ENCODE measurements at places on chromosomes 12 and 14.

GRCh38 chr12:80707126-80707829 lies at the start of gene MYF6:
Gene MYF6 (plus strand): TSS chr12:80707634. CDS start chr12:80707720, 86 bp downstream.
- DNase-seq: no peak

DNA sequence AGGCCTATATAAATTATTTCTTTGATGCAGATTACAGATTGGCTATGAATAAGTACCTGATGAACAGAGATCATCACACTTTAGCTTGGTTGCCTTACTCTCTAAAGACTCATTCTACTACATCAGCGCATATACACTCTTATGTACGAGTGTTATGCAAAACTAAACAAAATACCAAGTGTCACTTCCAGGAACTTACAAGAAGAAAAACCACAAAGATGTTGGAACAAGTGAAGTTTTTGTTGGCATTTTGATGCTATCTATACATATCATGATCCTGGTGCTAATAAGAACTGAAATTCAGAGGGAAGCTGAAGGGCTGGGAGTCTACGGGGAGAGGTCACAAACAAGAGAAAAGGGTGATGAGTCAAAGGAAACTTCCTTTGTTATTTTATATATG lies 47.9 kb upstream of the CERS5 start:
- no peak for DNase-seq

GRCh38 chr12:22808860-22809259 lies 183.9 kb downstream of the ETNK1 start:
- DNase-seq: no peak

- DNase-seq: no peak
Measured at GRCh38 chr14:79021766-79022165, 851.6 kb downstream of the NRXN3 start.

DNA sequence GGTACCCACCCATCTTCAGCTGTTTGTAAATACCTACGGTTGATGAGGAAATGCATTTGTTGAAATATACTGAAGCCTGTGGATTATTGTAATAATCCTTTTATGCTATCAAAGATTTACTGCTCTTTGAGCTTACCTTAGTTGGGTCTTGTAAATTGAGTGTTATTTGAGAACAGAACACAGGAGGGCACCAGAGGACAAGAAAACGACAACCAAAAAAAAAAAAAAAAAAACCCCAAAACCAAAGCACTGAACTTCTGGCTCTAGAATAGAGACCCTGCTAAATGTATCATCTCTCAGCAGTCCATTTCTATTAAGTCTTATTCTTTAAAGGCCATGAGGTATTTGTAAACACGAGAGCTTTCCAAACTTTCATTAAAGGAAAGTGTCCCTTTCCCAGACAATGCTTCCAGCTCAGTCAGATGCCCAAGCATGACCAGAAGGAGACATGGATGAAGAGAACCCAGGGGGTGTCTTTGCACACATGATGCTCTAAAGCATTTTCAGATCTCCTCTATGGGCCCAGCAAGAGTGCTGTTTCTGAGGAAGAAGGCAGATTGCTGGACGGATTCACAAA lies 763.9 kb downstream of the NRXN3 start:
- no peak for DNase-seq

- DNase-seq: peak; percentile 67
Measured at GRCh38 chr14:74531467-74531866, 37.9 kb downstream of the ISCA2 start.

DNA sequence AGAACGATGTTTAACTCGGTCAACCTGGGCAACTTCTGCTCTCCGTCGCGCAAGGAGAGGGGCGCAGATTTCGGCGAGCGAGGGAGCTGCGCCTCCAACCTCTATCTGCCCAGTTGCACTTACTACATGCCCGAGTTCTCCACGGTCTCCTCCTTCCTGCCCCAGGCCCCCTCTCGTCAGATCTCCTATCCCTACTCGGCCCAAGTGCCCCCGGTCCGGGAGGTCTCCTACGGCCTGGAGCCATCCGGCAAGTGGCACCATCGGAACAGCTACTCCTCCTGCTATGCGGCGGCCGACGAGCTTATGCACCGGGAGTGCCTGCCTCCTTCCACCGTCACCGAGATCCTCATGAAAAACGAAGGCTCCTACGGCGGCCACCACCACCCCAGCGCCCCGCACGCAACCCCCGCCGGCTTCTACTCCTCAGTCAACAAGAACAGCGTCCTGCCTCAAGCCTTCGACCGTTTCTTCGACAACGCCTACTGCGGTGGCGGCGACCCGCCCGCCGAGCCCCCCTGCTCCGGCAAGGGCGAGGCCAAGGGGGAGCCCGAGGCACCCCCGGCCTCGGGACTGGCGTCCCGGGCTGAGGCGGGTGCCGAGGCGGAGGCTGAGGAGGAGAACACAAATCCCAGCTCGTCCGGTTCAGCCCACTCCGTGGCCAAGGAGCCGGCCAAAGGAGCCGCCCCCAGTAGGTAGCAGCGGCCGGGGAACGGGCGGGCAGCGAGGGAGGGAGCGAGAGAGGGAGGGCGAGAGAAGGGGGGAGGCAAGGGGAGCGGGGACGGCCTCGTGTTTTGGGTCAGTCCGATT lies 513 bp downstream of the HOXC11 start:
- DNase-seq: no peak

GRCh38 chr12:19482551-19483109 lies 43.3 kb downstream of the AEBP2 start:
- DNase-seq: no peak

GRCh38 chr14:66330916-66331315 lies 155.3 kb upstream of the CCDC196 start:
- DNase-seq: no peak

DNA sequence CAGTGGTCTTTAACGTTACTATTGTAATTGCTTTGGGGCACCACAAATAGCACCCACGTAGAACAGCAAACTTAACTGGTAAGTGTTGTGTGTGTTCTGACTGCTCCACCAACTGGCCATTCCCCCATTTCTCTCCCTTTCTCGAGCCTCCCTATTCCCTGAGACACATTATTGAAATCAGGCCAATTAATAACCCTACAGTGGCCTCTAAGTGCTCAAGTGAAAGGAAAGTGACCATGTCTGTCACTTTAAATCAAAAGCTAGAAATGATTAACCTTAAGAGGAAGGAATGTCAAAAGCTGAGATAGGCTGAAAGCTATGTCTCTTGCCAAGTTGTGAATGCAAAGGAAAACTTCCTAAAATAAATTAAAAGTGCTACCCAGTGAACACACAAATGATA lies 22.3 kb downstream of the PPP1R13B start:
- DNase-seq: no peak

GRCh38 chr14:59308673-59309072 lies 120.2 kb downstream of the DAAM1 start:
- no peak for DNase-seq

- DNase-seq: no peak
Measured at GRCh38 chr12:26749781-26750180, 83.2 kb downstream of the ITPR2 start.

GRCh38 chr14:100078997-100079725 lies 13.9 kb downstream of the EVL start:
- DNase-seq: no peak

- DNase-seq: no peak
Measured at GRCh38 chr12:94223842-94224241, 75.5 kb downstream of the PLXNC1 start.

GRCh38 chr12:108678104-108678730 lies 44.5 kb upstream of the SELPLG start:
- no peak for DNase-seq

- no peak for DNase-seq
Measured at GRCh38 chr14:60035177-60035576, 56.5 kb upstream of the PCNX4 start.

GRCh38 chr12:129201029-129201428 lies 347.8 kb downstream of the GLT1D1 start:
- DNase-seq: no peak

- no peak for DNase-seq
Measured at GRCh38 chr12:131816495-131816894, 11.7 kb upstream of the MMP17 start.

- no peak for DNase-seq
Measured at GRCh38 chr14:56005191-56006053, 112.8 kb upstream of the PELI2 start.

DNA sequence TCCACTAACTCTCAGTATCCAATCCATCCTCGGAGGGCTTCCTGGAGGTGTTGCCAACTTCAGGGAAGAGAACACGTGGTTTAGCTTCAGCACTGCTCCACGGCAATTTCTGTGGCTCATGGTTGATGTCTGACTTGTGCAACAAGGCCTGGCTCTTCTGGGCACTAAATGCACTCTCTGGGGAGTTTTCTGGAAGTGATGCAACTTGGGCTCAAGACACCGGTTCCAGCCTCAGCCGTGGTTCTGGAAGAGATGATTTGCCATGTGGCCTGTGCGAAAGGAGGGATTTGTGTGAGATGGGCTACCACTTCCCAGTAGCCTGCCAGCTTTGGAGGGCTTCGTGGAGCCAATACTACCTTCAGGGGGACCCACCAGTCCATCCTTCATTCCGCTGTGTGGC lies 118.6 kb upstream of the RTL1 start:
- DNase-seq: no peak

- no peak for DNase-seq
Measured at GRCh38 chr14:24293525-24293924, 6.1 kb downstream of the DHRS1 start.

GRCh38 chr12:77131977-77132490 lies 66.7 kb upstream of the E2F7 start:
- DNase-seq: no peak

DNA sequence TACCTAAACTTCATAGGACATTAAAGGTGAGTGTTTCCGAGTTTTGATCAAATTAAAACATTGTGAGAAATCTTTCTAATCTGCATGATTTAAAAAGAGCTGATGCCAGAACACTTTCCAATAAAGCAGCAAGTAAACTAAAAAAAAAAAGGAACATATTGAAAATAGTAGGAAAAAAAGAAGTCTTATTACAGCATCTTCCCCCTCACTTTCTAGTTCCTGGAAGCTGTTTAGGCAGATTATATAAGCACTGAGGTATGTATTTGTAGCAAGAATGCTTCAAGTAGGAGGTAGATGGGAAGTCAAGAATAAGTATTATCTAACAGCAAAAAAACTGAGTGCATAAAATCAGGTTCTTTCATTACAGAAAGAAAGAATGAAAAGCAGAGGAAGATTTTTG lies 45.8 kb downstream of the ERO1A start:
- DNase-seq: no peak

DNA sequence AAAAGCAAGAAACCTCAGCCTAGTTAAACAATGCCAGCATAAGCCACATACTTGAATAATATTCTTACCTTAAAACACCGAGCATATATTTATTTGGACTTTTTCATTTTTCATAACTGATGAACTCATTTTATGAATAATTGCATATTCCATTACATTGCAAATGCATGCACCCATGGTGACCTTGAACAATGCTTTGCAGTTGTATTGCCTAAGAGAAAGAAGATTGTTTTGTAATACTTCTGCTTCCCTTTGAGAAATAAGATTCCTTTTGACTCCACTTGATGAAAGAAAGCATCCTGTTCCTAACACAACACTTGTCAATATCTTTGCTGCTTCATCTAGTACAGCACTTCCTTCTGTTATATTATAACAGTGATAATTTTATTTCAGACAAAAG lies 1182.2 kb downstream of the FLRT2 start:
- DNase-seq: no peak

GRCh38 chr12:100820314-100820713 lies 25.7 kb downstream of the ANO4 start:
- DNase-seq: no peak

GRCh38 chr12:101459642-101460346 lies 15.3 kb upstream of the SPIC start:
- peak; percentile 25 for DNase-seq

DNA sequence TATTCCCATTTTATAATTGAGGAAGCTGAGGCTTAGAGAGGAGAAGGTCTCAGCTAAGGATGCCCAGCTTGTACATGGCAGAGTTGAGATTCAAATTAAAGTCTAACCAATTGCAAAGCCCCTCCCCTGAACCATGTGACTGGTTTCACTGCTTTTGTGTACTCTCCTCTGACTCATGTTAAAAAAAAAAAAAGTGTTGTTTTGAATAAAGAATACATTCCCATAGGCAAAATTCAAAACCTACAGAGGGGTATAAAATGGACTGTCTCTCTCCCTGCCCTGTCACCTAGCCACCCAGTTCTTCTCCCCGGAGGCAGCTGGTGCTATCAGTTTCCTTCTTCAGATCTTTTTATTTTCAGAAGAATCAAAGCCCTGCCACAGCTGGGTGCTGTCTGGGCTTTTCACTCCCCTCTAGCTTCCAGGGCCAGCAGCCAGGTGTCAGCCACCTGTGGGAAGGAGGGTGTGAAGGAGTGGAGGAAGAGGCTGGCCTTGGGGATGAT lies 5.4 kb downstream of the PSMD9 start:
- DNase-seq: no peak

DNA sequence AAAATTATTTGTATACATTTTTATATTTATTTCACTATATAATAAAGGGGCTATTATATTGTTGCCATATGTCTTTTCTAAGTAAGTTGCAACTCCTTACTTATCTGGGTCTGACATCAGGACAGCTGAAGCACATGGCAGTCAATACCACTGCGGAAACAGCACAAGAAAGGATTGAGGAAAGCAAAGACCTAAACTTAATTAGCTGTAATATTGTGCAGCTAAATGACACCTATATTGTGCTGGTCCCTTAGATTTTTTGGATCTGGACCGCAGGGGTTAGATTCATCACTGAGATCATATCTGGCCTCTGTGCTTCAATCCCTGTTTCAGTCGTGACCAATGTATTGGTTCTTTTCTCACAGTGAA lies 359.6 kb upstream of the DIO2 start:
- no peak for DNase-seq

DNA sequence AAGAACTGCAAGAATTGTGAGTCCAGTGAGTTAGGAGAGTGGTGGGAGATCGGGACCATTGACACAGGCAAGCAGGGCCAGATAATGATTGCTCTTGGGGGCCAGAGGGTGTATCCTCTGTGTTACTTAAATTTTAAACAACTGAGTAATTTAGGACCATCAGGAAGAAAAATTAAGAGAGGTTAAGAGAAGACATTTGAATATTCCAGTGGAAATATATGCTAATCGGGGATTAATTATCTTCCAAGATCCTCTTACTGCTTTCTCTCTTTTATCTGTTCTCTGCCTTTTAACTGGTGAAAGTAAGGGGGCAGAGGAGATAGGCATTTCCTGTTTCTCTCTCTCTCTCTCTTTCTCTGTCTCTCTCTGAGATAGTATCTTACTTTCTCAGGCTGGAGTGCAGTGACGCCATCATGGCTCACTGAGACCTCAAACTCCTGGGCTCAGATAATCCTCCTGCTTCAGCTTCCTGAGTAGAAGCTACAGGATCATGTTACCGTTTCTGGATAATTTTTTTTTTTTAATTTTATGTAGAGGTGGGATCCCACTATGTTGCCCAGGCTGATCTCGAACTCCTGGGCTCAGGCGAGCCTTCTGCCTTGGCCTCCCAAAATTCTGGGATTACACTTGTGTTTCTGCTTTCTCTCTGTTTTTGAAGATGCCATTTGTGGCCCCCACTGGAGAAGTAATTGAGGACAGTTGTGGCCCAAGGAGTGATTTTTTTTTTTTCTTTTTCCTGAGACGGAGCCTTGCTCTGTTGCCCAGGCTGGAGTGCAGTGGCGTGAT lies 85.1 kb downstream of the DIP2B start:
- DNase-seq: no peak

GRCh38 chr12:107029081-107029480 lies 42.1 kb upstream of the MTERF2 start:
- DNase-seq: no peak

Measured in HAP-1 (cell line).